ENCODE measurements at places on chromosomes 1 and 21.

DNA sequence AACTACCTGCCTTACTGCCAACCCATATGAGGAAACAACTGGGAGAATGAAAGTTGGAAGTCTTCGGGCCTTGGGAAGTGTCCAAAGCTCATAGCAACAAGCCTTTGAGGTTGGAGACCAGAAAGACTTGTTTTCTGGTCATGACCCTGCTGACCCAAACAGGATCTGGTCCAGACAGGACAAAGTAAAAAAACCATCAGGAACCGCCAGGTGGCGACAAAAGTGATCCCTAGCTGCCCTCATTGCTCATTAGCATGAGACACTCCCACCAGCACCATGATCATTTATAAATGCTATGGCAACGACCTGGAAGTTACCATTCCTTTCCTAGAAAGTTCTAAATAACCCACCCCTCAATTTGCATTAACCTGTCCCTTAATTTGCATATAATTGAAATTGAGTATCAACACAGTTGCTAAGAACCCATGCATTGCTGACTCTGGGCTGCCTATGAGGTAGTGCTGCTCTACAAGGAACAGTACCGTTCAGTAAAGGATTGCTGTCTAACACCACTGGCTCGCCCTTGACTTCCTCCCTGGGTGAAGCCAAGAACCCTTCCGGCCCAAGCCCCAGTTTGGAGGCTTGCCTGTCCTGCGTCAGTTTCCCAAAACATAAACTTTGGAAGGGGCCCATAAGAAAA is 89.0 kb downstream of the URB2 start:
- DNase-seq, result peak; percentile 34

- no peak for DNase-seq
Measured at GRCh38 chr1:174077749-174078490, 55.8 kb upstream of the RC3H1 start.

DNA sequence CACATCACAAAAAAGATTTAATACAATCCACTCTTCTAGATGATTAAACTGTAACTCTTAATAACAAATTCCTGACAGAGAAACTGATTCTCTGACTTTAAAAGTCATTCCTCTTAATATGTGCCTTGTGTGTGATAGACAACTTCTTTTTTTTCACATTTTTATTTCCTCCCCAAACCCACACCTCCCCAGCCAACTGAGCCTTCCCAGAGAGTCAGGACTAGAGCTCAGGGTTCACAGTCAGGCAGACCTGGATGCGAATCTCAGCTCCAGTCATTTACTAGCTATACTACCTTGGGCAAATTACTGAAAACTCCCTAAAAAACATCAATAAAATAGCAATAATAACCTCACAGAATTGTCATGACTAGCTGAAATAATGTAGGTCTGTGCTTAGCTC is 14.2 kb downstream of the ATPAF1 start:
- no peak for DNase-seq

GRCh38 chr1:202012544-202013478 is 2.4 kb downstream of the ELF3 start:
- no peak for DNase-seq

GRCh38 chr1:67336783-67337182 is 29.1 kb downstream of the IL12RB2 start:
- DNase-seq, result no peak

- DNase-seq, result peak; percentile 7
Measured at GRCh38 chr1:14897080-14897449, 256.5 kb upstream of the TMEM51 start.

DNA sequence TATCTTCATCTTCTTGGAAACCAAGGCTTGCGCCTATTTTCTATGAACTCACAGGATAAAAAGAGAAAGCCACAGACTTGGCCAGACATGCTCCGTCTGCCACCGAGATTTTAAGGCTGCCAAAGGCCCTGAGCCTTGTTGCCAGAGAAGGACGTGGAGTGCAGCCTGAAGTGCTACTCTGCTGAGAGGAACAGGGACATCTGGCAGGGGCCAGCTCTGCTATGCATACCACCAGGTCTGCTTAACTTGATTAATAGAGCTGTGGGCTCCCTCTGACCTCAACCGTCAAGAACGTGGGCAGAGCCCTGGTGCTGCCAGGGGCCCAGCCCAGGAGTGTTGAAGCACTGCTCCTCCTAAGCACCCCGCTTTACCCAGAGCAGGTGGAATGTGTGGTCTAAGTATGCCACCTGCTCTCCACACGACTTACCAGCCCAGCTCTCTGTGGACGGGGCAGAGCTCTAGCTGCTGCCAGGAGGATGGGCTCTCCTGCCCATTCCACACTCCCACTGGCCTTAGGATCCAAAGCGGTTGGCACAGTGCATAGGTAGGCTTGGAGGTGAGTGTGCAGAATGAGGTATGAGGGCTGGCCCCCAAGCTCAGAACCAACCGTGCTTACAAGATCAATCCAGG is 10.6 kb downstream of the HCRTR1 start:
- no peak for DNase-seq

GRCh38 chr1:46489638-46490405 is at the start of gene DMBX1:
Gene DMBX1 (plus strand): TSS chr1:46489836. CDS start chr1:46507011, 17,175 bp downstream.
- no peak for DNase-seq

- peak; percentile 99 for DNase-seq
Measured at GRCh38 chr21:35256468-35256988, 207.4 kb upstream of the RUNX1 start.

DNA sequence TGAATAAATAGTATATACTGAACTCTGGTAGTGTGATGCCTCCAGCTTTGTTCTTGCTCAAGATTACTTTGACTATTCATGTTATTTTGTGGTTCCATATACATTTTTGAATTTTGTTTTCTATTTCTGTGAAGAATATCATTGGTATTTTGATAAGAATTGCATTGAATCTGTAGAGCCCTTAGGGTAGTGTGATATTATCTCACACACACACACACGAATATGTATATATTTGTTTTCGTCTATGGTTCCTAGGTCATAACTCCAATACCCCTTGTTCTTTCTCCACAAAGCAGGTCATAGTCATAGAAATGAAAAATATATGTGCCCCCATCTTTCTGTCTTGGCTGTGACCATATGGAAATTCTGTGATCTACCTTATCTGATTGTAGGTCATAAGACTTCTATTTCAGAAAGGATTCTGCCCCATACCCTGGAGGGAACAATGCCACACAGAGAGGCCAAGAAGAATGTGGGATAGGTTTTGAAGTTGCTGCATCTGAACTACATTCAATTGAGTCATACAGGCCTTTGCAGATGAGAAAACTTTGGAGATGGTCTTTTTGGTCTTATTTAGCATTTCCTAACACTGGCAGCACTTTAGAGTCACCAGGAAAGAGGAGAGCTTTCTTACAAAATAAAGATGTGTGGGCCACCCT is 32.0 kb upstream of the GBP5 start:
- no peak for DNase-seq

GRCh38 chr1:173048621-173049321 is 2.0 kb downstream of the TNFSF18 start:
- peak; percentile 24 for DNase-seq

DNA sequence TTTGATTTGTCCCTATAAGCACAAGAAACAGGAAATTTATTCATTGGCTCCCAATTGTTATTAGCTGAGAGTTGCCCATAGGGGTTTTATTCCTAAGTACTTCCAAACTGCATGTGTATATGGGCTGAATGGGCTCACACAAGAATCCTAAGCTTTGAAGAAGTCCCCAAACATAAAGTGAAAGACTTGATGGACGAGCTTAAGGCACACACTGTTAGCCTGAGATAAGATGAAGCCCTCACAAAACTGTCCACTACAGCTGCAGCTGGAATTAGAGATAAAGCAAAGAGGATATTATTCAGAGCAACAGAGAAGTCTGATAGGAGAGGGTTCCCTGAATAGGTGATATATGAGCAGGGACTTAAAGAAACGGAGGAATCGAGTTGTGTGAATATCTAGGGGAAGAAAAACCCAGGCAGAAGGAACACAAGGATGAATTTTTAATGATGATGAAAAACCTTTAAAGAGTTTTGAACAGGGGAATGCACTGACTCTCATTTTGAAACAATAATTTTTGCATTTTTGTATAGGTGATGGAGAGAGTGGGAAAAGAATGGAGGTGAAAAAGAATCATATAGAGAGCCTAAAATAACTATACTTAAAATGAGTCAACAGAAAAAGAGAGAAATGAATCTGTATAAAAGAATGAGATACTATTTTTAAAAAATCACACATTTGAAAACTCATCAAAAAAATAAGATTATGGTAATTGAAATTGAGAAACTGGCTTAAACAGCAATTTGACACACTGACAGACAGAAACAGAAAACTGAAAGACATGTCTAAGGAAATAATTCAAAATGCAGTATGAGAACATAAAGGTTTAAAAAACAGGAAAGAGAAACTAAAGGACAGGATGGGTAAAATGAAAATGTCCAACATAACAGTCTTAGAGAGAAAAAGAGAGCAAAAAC is 133.6 kb upstream of the POGK start:
- no peak for DNase-seq

DNA sequence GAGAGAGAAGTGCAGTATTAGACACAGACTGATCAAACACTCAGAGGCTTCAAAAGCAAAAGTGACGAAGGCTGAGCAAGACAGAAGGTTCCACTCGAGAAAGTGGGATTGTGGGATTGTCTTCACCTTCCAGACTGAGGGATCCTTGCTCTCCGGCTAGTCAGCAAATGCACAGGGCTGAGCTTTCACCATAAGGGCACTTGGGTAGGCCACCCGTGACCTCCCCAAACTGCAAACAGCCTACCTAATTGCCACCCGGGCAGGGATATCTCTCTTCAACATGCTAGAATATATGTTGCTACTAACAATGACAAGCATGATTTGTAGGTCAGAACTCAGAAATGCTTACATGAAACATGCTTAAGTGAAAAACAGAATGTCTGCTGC is 35.3 kb upstream of the RIPK4 start:
- no peak for DNase-seq

GRCh38 chr1:108072212-108072611 is 107.2 kb upstream of the VAV3 start:
- no peak for DNase-seq

GRCh38 chr1:1315435-1315954 is 7.1 kb downstream of the PUSL1 start:
- DNase-seq, result no peak

DNA sequence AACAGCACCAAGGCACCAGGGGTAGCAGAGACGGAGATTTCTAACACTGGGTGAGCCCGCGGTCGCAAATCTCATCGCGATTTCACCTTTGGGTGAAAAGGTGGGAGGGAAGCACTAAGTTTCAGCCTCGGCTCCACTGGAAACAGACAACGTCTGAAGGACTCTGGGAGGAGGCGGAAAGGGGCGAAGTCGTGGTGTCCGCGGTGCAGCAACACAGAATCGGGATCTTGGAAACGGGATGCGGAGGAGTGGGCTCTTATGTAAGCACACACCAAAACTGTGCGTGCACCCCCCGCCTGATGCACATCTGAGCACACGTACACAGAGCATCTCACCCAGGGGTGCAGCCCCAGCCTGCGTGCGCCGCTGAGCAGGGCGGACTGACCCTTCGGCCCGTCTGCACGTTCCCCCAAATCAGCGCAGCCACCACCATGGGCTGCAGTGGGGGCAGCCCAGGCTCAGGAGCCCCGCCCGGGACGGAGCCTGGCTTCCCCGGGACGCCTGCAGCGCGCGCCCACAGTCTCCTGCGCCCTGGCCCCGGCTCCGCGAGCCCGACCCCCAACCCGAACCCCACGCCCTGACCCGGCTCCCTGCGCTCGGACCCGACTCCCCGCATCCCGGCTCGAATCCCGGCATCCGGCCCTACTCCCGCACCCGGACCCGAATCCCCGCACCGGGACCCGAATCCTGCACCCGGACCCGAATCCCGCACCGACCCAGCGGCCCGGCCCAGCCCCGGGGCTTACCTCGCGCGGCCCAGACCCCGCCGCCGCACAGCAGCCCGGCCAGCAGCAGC is 670 bp downstream of the CLSTN1 start:
- peak; percentile 39 for DNase-seq

GRCh38 chr1:61078618-61079295 is 3.6 kb upstream of the NFIA start:
- DNase-seq, result no peak

GRCh38 chr1:231073331-231073730 is 33.3 kb upstream of the FAM89A start:
- no peak for DNase-seq

DNA sequence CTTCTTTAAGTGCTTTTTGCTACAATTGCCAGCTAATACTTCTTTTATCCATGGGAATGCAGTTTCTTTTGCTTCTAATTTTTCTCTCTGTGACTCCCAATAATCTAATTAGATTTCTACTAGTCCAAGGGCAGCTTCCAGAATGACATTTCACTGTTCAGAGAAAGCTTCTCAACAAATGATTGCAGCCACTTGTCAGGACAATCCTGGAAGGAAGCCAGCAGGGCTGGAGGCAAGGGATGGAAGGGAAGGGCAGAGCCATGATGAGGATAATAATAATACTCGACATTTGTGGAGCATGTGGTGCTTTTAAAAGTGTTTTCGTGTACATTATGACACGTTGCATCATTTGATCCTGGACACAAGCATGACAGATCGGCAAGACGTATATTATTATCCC is 19.4 kb downstream of the F11R start:
- DNase-seq, result peak; percentile 30

DNA sequence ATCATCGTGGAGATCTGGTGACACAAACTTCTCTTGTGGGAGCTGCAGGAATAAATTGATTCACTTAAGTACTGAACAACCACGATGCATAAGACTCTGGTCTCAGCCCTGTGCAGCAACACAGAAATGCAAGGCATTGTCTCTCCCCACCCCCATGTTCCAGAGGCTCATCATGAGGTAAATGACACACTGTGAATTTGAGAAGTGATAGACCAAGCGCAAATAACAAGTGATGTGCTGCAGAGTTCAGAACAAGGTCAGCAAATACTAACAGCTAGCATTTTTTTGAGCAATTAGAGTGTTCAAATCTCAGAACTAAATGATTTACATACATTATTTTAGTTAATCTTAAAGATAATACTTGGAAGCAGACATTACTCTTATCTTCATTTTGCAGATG is 223.7 kb downstream of the SEC16B start:
- DNase-seq, result no peak

DNA sequence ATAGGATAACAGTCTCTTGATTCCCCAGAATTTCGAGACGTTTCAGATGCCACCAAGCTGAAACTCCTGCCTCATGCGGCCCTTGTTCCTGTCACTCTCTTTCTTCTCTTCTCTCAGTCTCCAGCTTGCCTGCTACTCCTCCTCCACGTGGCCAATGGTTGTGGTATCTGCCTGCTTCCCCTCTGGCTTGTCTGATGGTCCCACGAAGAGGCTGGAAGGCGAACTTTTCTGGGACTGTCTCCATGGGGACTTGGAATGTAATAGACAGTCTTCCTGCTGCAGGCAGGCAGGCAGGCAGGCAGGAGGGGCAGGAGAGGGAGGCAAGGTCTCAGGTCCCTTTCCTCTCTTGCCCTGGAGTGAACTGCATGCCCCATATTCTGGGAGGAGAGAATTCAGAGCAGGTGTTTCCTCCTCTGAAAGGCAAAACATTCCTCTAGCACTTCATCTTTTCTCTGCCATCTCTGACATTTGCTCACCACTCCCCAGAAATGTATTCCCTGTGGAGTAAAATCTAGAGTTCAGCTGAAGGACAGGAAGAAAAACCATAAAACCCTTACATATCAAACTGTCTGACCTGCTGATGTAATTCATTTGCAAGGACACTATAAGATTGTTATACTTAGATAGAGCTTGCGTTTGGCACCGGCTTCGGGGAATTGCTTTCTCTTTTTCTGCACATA is 64.1 kb upstream of the GNG12 start:
- DNase-seq, result peak; percentile 47

GRCh38 chr1:245566952-245567351 is 412.2 kb downstream of the KIF26B start:
- no peak for DNase-seq

GRCh38 chr1:32736812-32737791 is 34.5 kb upstream of the SYNC start:
- no peak for DNase-seq
